ENCODE measurements at places on chromosomes 3 and 15.

- DNase-seq: no peak
These were observed 232.6 kb downstream of the GAP43 start for GRCh38 chr3:115855911-115856310.

- no peak for DNase-seq
These were observed 113.6 kb upstream of the ROBO1 start for GRCh38 chr3:79881431-79881830.

DNA sequence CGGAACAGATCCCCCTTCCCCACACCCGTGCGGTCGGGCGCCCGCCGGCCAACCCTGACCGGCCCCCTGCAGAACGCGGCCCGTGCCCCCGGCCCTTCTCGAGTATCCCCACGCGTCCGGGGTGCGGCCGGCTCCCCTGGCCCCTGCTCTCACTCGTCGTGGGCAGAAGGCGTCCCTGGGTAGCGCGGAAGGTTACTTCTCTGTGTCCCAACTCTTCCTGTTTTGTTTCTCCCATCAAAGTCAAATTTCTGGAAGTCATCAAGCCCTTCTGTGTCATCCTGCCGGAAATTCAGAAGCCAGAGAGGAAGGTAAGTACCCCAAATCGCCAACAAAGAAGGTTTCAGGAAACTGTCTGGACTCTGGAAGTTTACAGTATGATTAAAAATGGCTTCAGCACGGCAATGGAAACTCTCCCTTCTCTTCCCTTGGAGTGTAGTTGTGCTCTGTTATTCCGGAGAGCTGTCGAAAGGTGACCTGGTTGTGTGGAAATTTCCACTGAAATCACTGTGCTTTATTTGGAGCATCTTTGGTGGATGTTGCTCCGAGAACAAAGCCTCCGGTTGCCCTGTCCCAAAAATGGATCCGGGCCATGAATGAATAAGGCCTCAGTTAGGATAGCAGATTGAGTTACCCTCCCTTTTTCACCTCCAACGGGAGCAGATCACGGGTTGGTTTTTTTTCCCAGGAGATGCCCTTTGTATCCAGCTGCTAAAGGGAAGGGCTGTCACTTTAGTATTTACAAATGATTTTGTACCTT, 536 bp downstream of the SEC61A1 start:
- DNase-seq: no peak

- DNase-seq: no peak
These were observed 8.9 kb upstream of the BUB1B start for GRCh38 chr15:40151991-40152390.

DNA sequence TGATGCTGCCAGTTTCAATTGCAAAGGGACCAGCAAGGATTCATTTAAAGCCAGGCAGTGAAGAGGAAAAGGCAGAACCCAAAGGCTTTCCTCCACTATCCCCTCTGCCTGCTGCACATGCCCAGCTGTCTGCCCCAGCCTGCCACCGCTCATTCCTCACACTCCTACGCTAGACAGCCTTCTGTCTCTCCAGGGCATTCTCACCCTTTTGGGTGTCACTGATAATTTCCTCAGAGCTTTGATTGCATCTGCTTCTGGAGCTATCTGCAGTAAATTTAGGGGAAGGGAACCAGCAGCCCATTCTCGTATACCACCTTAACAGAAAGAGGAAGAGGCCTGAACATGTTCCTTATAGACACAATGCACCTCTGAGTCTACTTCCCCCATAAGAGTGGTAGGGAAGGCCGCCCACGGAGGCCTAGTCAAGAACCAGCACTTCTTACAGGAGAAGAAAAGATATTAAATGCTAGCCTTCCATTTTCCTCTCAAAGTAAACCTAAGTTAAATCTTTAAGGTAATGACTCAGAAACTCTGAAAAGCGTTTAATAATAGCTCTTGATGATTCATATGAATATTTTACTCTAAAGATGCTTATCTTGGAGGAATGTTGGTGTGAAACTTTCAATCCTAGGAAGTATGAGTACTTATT, 20.9 kb downstream of the NUDT16 start:
- DNase-seq: no peak

All from activated T-cell treated with anti-CD3 and anti-CD28 coated beads for 24 hours (primary cell).